Activated T-cell treated with anti-CD3 and anti-CD28 coated beads for 24 hours (primary cell): ENCODE measurements at places on chromosomes 3 and 15.

GRCh38 chr15:77986891-77987764 is 90.4 kb downstream of the TBC1D2B start:
- no peak for DNase-seq

DNA sequence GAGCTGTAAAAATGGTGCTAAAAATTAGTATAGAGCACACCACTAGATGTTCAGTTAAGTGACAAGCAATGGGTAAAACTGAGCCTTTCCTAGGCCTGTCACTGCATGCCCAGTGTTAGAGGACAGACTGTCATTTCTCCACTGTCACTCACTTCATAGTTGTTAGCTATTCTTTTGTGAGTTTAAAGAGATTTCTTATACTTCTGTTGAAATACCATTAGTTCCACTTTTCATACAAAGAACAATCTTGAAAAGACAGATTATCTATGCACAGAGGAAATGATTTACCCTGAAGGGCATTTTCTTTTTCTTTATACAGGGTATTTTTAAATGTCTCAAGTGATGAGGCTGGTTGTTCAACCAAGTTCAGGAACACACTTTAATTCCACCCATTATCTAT is 28.3 kb upstream of the CHMP2B start:
- no peak for DNase-seq

- no peak for DNase-seq
Observed at GRCh38 chr3:188351648-188352047, 197.7 kb downstream of the LPP start.

GRCh38 chr15:74959586-74959939 is 3.0 kb upstream of the RPP25 start:
- DNase-seq, result no peak

- no peak for DNase-seq
Observed at GRCh38 chr15:77506311-77507142, 85.8 kb downstream of the HMG20A start.
